ENCODE measurements at places on chromosomes 11 and 22. TPM values are rescaled to one million over a fixed set of nuclear protein-coding genes. Genes with fewer than 3 reads are reported as not detected.

The PHLDA2 gene
- 3.5 TPM for total RNA-seq

The MS4A4E gene
- not detected for total RNA-seq

GRCh38 chr11:78224906-78225420 lies 36.2 kb downstream of the USP35 start:
- DNase-seq: no peak
- no peak overlapping the region for H3K27ac ChIP-seq
- no peaks in the 10 kb centered on the region for H3K4me1 ChIP-seq
- H3K27me3 ChIP-seq: no peaks in the 10 kb centered on the region

- H3K27me3 ChIP-seq: no peaks in the 10 kb centered on the region
- peaks cover 50% of the 10 kb centered on the region for H3K36me3 ChIP-seq
- H3K4me1 ChIP-seq: no peaks in the 10 kb centered on the region
- H3K27ac ChIP-seq: no peak overlapping the region
These were observed 76.8 kb upstream of the YWHAH start for GRCh38 chr22:31867386-31868153.

- no peak overlapping the region for H3K27ac ChIP-seq
- no peaks in the 10 kb centered on the region for H3K27me3 ChIP-seq
- H3K4me1 ChIP-seq: no peaks in the 10 kb centered on the region
- no peak overlapping the region for H3K4me3 ChIP-seq
- H3K36me3 ChIP-seq: no peaks in the 10 kb centered on the region
- no peak for DNase-seq
These were observed 22.5 kb upstream of the SEPTIN5 start for GRCh38 chr22:19691721-19692341.

All from naive thymus-derived CD4-positive, alpha-beta T cell (primary cell).